ENCODE measurements at places on chromosomes 7 and 10.

- DNase-seq, result no peak
Measured at GRCh38 chr10:88113232-88113631, 249.8 kb downstream of the PTEN start.

DNA sequence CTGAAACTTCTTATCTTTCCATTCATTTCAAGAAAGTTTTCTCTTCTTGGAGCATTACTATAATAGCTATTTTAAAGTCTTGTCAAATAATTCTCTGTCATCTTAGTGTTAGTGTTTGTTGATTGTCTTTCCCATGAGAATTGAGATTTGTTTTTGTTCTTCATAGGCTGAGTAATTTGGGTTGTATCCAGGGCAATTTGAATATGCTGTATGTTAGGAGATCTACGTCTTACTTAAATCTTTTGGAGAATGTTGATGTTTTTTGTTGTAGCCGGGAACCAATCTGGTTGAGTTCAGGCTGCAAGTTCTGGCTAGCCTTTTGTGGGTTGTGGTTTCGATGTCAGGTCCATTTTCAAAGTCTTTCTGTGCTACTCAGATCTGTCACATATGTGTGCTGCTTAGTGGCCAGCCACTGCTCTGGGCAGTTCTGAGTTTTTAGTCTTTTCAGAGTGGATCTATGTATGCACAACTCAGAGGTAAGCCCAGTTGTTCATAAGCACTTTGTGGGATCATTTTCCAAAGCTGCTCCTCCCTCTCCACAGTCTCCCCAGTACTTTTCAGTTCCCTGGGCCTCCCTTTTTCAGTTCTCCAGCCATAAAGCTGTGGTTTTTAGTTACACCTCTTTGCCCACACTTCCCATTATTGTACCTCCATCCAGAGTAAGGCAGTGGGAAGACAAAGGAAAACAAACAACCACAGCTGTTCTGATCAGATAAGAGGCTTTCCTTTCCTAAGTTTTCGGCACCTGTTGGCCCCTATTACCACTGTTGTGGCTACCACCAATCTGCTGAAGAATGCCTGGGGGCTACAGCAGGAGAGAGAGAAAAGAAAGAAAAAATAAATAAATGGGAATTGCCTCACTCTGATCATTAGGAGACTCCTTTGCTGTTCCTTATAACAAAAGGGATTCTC, 4.7 kb upstream of the CCNJ start:
- no peak for DNase-seq

DNA sequence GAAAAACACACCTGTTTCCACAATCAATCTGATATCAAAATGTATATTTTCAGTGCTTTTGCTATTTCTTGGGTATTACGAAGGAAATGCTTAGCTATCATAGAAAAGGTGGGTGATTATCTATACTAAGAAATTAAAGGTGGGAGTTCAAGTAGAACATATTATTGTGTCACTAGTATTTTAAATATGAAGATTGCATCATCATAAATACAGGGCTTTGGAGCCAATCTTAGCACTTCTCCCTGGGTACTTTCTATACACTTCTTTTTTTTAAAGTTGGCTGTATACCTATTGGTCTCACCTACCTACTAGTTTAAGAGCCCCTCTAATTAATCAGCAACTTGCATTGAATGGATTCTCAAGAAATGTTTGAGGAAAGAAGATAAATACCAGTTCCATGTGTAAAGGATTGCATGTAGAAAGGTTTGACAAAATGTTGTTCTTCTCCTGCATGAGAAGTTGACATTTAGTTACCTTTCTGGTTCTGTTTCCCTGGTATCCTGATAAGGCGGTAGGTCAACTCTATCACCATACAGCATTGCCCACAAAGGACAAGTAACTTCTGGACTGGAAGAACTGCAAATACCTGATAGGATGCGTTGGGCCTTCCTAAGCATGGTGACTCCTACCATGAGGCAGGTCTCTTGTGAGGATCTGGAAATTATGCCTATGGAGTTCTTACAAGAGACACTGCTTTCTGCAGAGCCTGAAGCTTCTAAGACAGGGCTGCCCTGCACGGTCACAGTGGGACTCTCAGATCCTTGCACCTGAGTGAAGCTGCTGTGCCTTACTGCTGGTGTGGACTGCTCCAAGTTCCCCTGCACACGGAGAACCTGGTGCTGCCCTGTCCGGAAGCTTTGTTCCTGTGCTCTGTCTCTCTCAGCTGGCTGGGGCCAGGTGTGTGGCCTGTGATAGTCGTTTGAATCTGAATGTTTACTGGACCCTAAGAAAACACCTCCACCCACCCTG, 32.1 kb upstream of the PDSS1 start:
- DNase-seq, result no peak

GRCh38 chr7:152672626-152673025, 3.3 kb downstream of the XRCC2 start:
- DNase-seq, result no peak

- no peak for DNase-seq
Measured at GRCh38 chr7:83457022-83457892, 191.7 kb downstream of the SEMA3E start.

GRCh38 chr10:48932831-48933664, 6.6 kb downstream of the LRRC18 start:
- no peak for DNase-seq

- no peak for DNase-seq
Measured at GRCh38 chr10:17059197-17059688, 70.4 kb downstream of the CUBN start.

Data from effector CD8-positive, alpha-beta T cell (primary cell).